ENCODE measurements at places on chromosomes 6 and 20.

DNA sequence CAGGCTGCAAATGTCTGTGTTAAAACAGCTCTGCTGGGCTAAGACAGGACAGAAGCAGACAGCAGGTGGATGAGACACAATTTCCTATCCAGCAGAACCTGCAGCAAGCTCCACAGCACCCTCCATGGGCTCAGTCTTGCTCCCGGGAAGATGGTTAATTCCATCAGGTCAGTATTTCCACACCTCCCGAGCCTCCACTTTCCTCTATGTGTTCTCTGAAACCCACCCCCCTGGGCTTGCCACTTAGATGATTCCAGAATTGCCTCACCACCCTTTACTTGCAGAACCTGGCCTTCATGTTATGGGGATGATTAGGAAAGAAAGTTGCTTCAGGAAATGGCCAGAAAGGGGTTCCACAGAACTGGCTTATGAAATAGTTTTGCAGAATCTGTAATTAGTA is 43.8 kb downstream of the ERMARD start:
- DNase-seq, result no peak

DNA sequence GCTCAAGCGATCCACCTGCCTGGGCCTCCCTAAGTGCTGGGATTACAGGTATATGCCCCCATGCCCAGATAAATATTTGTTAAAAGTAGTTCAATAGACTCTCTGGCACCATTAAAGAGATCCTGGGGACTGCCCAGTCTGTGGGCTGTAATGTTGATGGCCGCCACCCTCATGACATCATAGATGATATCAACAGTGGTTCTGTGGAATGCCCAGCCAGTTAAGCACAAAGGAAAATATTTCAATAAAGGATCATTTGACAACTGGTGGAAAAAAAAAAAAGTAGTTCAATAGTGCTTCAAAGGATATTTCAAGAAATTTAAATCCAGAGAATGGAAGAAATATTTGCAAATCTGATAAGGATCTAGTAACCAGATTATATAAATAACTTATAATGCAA is 1.5 kb upstream of the CRIP3 start:
- DNase-seq, result no peak

- DNase-seq, result no peak
These were observed 682 bp upstream of the ZSCAN9 start for GRCh38 chr6:28224131-28225055.

- no peak for DNase-seq
These were observed 6.5 kb downstream of the MEP1A start for GRCh38 chr6:46799657-46800056.

DNA sequence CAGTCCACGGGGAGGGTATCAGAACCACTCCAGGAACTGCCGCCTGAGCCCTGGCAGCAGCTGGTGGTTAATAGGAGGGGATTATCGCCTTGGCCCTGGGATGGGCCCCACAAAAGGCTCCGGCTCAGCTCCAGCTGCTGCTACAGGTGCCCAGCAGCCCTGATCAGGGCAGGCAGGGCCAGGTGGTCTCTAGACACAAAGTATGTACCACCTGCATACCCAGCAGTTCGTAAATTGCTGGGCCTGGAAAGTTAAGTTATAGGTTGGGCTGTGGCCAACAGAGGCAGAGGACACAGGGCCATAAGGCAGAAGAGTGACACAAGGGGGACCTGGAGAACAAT is 35.1 kb downstream of the RRBP1 start:
- DNase-seq, result no peak

DNA sequence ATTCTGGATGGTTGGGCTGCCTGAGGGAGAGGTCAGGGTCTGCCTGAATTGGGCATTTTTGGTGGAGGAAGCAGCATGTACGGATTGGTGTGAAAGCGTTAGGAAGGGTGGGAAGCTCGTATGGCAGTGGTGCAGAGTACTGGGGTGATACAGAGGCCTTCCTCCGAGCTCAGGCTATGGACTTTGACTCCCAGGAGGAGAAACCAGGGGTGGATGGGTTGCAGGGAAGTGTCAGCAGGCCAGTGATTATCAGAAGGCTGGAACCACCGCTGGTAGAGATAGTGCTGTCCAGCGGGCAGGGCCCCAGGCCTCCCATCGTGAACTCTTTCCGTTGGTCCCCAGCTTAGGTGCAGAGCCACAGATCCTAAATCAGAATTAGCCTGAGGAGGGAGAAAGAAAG is 5.3 kb downstream of the WFDC5 start:
- DNase-seq, result no peak

DNA sequence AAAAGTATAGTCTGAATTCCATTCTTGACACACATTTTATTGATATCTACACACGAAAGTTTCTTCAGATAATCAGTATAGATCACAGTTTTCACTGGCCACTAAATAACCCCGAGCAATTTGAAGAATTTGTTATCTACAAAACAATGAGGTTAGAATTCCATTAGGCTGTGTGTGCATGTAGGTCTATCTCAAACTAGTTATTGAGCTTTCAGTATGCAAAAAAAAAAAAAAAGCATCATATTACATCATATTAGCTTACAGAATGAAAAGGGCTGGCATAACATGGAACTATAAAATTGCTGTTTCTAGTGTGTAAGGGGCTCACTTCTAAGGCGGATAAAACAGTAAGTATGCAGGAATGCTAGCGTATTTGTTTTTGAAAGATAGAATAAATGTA is 59.5 kb upstream of the ADGRG6 start:
- DNase-seq, result no peak

GRCh38 chr6:6377621-6378020 is 57.2 kb upstream of the F13A1 start:
- no peak for DNase-seq

- DNase-seq, result no peak
These were observed 665 bp downstream of the RRAGD start for GRCh38 chr6:89411145-89412070.

- peak; percentile 53 for DNase-seq
These were observed 93.7 kb upstream of the PRDM1 start for GRCh38 chr6:105992315-105992961.

DNA sequence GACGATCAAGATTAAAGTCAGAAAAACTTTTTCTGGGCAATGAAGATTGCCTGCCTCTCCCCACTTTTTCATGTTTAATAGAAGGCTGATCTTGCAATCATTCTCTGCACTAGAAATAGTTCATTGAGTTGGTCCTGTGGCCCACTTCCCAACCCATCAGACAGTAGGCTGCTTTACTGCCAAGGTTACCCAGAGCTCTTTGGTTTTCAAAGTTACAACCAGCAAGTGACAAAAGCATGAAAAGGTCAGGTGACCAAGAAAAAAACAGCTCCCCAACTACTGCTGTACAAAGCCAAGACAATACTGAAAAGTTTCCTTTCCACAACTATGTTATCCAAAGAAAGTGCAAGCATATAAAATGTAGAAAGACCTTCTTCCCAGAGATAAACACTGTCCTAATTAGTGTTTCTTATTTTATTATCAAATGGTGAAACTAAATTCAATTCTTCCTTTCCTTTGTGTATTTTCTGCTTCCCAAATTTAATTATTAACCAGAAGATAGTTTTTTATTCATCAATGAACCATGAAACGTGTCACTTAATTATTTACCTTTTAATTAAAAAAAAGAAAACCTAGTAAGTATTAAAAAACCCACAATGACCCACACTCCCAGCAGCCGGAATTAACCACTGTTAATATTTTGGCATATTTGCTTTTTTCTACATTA is 16.6 kb downstream of the DNAAF9 start:
- no peak for DNase-seq

DNA sequence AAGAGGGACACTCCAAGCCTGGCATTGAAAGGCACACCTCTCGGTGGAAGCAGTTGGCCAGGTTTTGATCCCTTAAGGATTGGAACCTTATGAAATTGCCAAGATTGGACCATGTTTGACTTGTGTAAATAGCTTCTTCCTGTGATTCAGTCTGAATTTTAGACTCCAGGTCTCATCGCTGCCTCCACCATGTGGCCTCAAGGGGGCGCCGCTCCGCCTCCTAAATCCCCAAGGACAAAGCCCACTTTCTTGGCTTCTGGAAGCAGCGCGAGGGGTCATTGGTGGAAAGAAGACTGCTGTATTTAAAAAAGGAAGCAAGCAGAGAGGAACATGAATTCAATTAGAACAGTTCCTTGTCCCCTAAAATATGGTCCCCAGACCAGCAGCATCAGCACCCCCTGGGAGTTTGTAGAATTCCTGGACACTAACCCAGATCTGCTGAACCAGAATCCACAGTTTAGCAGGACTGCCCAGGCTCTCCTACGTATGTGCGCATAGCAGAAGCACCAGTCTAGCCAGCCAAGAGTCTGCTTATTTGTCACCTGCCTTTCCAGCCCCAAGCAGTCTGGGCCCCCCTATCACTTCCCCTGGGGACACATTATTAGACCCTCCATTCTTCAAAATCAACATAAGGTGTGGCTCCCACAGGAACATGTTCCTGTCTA is 108.5 kb downstream of the LY86 start:
- no peak for DNase-seq

DNA sequence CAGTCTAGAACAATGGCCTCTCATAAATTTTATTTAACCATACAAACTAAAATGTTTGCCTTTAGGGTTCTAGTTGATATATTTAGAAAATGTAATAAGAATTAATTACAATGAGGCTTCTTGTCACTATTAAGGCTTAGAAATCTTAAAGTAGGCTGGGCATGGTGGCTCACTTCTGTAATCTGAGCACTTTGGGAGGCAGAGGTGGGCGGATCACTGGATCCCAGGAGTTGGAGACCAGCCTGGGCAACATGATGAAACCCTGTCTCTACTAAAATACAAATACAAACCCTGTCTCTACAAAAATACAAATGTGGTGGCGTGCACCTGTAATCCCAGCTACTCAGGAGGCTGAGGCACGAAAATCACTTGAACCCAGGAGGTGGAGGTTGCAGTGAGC is 99.0 kb upstream of the ADGRF1 start:
- no peak for DNase-seq

- no peak for DNase-seq
These were observed 192.3 kb downstream of the UTRN start for GRCh38 chr6:144477396-144477795.

- no peak for DNase-seq
These were observed 4.2 kb downstream of the BRD2 start for GRCh38 chr6:32972353-32973143.

- DNase-seq, result no peak
These were observed 18.3 kb upstream of the PYGB start for GRCh38 chr20:25229486-25230165.

DNA sequence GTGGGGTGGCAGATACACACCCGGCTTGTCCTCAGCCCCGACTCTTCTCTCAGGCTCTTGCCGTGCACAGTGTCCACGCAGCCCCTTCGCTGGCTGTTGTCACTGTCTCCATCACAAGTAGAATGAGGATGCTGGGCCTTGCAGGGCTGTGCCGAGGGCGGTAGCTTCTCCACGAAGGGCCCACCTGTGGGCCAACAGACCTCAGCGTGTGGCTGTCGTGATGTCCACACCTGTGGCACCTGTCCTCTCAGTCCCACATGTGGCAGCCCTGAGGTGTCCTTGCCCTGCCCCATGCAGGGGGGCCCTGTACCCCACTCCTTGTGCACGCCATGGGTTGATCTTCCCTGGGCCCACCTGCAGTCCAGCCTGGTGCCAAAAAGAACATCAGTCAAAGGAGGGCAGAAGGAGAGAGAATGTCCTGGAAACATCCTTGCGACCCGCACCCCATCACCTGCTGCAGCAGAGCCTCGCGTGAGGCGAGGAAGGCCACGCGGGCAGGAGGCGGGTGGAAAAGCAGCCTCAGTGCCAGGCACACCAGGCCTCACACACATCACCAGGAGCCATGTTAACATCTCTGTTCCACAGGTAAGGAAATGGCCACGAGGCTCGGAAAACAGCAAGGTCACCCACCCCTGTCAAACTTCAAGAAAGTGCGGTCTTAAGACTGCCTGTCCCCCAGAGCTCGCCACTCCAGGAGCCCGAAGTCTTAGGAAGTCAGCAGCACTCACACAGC is 22.3 kb upstream of the AFDN start:
- DNase-seq, result no peak

- DNase-seq, result no peak
These were observed 623 bp upstream of the MRPS26 start for GRCh38 chr20:3045042-3045815.

GRCh38 chr6:1930356-1930755 is 315.0 kb downstream of the GMDS start:
- no peak for DNase-seq

DNA sequence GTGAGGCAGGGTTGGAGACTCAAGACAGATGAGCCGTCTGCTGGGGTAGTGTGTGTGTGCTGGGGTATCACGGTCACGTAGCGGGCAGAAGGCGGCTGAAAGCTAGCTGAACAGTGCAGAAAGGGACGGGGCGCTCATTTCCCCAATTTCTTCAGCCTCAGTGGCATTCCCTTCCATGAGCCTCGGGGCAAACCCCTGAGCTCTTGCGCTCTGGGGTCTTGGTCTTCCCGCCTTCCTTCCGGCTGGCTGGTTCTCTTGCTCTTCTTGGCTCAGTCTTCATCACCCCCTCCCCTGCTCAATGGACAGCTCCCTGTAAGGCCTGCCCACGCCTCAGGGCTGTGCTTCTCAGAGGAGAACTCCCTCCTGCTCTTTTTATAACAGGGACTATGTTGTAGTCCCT is 15.5 kb upstream of the TMEM181 start:
- DNase-seq, result no peak
